ENCODE measurements at places on chromosomes 12 and 14.

DNA sequence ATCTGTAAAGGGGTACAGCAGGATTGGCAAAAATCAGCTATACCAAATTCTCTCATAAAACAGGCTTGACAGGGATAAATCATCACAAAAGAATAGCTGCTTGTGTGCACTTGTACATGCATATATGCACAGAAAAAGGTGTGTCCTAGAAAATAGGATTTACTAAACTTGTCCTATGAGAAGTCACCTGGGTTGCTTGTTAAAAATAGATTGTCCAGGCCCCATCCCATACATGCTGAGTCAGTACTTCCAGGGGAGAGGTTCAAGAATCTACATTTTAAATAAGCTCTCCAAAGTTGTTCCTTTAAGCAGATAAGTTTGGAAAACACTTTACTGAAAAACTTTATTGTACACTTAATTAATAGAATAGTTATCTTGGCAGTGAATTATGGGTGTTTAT, 123.1 kb downstream of the ANO6 start:
- DNase-seq, result no peak

DNA sequence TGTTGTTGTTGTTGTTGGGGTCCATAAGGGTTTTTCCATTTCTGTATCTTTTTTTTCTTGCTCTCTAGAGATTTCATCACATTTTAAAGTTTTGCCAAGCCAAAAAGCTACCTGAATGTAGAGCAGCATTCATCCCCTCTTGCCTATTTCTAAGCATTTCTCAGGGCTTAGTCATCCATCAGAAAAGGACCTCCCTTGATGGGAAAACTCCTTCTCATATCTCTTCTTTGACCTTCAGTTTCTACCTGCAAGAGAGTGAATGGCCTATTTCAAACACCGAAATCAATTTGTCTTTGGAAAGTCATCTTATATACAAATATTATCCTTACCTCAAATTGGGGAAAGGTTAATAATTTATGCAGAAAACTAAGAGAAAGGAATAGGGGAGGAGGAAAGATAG, 4.5 kb downstream of the MYBPC1 start:
- no peak for DNase-seq

DNA sequence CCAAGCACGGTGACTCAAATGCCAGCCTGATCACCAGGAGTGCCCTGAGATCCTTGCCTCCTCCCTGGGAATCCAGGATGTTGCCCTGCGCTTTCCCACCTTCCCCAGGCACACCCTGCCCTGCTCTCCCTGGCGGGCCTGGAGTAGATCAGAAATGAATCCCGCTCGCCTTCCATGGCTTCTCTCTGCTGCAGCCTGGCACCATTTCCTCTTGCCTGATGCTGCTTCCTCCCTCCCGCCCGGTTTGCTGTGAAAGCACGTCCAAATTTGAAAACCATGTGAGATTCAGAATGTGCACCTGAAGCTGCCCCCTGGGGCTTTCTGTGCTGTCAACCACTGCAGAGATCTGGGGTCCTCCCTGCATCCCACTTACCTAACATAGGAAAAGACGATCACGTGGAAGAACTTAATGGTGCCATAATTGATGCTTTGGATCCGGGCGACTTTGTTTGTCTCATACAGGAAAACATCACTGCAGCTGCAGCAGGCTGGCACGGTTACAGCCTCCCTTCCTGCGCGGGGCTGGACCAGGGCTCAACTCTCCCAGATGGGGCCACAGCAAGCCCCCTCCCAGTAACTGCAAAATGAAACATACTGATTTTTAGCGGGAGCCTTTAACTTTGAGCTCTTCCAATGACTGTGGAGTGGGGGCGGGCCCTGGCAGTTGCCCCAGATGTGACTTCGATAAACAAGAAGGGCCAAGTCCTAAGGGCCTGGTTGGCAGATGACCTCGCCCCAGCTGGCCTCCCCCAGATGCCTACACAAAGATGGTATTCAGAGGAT, 24.9 kb upstream of the C12orf76 start:
- DNase-seq, result no peak

- DNase-seq, result no peak
These were observed 58.4 kb upstream of the STAC3 start for GRCh38 chr12:57309420-57309819.

DNA sequence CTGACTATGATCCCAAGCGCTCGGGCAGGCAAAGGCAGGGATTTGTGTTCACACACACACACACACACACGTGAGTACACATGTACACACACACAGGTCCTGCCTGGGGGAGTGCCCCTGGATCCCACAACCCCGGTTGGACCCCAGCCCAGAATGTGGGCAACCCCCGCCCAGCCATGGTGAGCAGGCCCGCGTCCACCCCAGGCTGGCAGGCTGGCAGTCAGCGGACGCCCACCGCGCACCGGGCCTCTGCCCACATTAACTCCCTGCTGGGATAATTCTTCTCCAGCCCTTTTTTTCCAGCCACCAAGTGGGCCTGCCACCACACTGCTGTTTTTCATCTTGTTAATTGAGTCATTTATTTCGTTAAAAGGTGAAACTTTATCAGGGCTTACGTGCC, 256.2 kb downstream of the BCL11B start:
- DNase-seq, result no peak

DNA sequence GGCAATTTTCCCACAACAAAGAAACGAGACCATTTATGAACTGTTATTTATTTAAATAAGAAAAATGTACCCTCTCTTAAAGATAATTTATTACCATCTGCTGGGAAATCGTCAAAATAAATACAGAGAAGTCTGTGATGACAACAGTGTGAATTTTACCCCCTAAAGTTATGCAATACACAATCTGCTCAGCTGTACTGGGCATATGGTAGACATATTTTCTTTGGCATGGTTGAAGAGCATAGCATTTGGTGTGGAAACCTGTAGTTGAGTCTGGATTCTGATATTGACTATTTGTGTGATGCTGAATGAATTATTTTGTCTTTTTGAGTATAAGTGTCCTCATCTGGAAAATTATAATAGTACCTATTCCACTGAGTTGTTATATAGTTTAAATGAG, 60.0 kb downstream of the CFAP54 start:
- no peak for DNase-seq

DNA sequence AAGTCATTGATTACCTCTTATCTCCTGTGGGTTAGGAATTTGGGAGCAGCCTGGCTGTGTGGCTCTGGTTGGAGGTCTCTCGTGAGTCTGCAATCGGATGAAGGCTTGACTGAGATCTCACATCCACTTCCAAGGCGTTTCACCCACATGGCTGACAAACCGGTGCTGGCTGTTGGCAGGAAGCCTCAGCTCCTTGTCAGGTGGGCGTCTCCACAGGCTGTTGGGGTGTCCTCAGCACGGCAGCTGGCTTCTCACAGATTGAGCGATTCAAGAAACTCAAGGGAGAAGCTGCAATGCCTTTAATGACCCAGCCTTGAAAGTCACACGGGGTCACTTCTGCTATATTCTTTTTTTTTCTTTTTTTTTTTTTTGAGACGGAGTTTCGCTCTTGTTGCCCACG, 28.6 kb upstream of the CORO1C start:
- DNase-seq, result no peak

- no peak for DNase-seq
These were observed 118.2 kb upstream of the KITLG start for GRCh38 chr12:88698471-88698870.

DNA sequence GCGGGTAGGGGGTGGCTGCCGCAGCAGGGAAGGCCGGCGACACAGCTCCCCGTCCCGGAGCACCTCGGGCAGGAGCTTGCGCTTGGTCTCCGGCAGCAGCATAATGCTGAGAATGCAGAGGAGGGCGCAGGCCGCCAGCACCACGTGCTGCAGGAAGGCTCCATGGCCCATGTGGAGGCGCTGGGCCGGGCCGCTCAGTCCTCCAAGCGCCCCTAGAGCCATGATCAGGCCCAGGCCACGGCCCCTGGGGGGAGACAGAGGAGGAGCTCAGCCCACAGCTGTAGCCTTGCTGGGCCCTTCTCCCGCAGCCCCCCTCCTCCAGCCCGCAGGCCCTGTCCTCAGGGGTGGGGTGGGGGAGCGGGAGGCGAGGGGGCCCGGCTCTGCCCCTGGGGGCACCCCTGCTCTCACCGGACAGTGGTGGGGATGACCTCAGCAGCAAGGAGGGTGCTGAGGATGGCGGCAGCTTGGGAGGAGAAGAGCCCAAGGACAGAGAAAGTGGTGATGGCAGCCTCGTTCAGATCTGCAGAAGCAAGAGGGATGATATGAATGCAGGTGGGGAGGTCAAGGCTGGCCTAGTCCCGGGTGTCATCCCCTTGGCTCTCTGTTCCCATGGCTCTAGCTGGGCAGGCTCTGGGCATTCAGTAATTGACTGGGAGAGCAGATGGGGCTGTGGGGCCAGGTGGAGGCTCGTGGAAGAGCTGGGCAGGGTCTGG, 5.8 kb downstream of the SLC22A17 start:
- no peak for DNase-seq

DNA sequence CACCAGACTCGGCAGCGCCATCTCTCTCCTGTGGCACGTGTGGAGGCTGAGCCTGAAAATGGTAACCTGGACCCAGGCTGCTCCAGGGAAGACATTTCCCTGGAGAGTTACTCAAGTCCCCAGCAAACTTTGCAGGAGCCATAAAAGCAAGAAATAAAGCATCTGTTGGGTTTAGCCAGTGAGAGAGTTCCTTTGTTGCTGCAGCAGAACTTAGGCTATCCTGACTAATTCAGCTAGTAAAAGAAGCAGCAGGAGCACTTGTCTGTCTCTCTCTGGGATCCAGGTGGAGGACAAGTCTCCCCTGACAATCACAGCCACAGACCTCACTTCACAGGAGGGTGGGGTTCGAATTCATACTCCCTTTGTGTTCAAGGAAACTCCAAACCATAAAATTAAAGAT, 79.2 kb upstream of the DIO3 start:
- no peak for DNase-seq

DNA sequence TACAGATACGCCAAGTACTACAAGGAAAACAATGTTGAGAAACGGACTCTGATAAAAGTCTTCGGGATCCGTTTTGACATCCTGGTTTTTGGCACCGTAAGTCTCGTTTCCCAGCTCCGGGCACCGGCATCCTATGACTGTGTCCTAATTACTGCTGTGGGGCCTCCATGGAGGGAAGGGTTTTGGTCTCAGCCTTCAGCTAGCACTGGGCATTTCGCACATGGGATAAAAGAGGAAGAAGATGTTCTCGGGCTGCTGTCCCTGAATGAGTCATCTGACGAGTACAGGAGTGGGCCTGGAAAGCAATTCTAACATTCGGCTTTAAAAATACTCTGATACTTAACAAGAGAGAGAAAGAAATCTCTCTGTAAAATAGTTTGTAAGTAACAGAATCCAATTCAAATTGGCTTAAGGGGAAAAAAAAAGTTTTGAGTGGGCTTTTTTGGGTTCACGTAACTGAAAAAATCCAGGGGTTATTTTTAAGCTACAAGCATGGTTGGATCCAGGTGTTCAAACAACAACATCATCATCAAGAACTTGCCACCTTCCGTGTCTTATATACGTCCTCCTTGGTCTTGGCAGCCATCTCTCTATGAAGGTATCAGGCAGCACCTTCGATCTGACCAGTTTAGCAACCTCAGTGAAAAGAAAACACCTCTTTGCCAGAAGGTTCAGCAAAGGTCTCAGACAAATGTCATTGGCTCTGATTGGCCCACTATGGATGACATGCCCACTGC, 34.4 kb upstream of the P2RX4 start:
- no peak for DNase-seq

- DNase-seq, result no peak
These were observed 59.8 kb upstream of the TBPL2 start for GRCh38 chr14:55500219-55500701.

DNA sequence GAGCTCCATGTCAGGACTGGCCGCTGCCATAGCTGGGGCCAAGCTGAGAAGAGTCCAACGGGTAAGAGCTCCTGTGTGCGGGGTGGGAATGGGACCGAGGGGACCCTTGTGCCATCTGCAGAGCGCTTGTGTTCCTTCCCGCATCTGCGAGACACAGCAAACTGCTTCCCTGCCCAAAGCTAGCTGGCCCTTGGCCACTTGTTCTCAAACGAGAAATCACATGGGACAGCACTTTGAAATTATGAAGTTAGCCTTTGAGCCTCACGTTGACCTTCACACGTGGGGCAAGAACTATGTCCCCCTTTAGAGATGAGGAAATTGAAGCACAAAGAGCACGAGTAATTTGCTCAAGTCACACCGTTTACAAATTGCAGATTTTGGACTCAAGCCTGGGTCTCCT, 30.8 kb downstream of the DEGS2 start:
- DNase-seq, result no peak

DNA sequence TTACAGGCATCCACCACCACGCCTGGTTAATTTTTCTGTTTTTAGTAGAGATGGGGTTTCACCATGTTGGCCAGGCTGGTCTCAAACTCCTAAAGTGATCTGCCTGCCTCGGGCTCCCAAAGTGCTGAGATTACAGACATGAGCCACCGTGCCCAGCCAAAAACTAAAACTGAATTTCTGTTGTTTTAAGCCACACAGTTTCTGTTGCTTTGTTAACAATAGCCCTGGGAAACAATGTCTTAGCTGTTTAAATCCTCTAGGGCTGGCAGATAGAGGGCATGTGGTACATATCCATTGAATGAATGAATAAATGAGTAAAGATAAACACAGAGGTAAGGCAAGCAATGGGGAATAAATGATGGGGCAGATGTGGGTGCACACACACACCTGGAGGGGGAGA, 8.0 kb upstream of the EIF5 start:
- no peak for DNase-seq

- DNase-seq, result no peak
These were observed 36.0 kb downstream of the SCARB1 start for GRCh38 chr12:124827588-124828184.

- DNase-seq, result no peak
These were observed 124.3 kb downstream of the PIWIL1 start for GRCh38 chr12:130461839-130462557.

GRCh38 chr12:68648179-68648578, 37.5 kb downstream of the RAP1B start:
- DNase-seq, result no peak

DNA sequence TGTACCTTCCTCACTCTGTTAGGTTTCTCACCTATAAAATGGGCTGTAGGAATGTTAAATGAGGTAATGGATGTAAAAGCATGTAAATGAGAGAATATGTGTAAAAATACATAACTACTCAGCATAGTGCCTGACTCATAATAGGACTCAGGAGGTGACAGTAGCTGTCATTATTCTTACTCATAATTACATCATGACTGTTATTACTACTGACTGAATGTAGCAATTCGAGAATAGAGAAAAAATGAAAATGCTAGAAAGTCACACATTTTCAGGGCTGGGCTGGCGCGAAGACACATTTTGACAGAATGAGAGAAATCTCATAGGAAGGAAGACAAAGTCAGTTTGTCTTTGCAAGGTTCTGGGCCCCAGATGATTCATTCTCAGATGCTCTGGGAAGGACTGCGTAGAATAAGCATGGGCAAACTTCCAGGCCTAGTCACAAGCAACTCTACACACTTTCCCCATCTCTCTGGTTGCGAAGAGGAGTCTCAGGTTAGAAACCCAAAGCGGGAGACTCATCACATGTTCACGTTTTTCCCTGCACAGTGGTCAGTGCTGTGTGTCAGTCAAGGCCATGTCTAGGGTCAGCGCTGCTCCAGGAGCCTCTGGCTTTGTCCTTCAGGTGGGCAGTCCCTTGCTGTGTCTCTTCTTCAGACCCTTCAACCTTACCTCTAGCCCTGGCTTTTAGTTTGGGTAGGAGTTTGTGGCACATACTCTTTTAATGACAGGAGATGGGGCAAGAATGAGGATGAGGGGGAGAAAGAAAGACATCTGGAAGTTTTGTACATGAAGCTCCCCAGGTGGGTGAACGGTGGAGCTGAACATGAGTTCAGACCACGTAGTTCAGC, 8.4 kb downstream of the GPRC5A start:
- DNase-seq, result peak; percentile 41
